ENCODE measurements at places on chromosomes 3 and 15. TPM values are rescaled to one million over a fixed set of nuclear protein-coding genes. Genes with fewer than 3 reads are reported as not detected.

SUCNR1 gene
- total RNA-seq: 10.7 TPM

- no peaks in the 10 kb centered on the region for H3K27me3 ChIP-seq
- no peak overlapping the region for H3K4me3 ChIP-seq
- H3K27ac ChIP-seq: peak overlapping the region; percentile 75
- no peak for DNase-seq
- H3K4me1 ChIP-seq: peaks cover 11% of the 10 kb centered on the region
- peaks cover 13% of the 10 kb centered on the region for H3K36me3 ChIP-seq
Observed at GRCh38 chr15:70833422-70833821, 20.5 kb downstream of the LARP6 start.

DNA sequence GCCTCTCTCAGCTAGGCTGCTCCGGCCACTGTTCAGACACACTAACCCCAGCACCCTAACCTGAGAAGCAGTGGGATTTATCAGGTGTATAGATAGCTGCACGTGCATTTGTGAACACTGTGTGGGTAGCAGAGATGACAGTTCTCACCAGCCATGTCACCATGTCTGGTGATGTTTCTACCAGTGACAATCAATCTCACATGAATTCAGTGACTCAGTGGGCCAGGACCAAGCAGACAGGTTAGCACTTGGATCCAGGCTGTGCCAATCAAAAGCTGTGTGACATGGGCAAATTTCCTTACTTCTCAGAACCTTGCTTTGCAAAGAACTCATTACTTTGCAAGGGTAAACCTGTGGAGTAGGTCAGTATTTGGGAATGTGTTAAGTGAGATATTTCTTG is 65.3 kb upstream of the GATM start:
- H3K4me1 ChIP-seq: no peaks in the 10 kb centered on the region
- H3K27ac ChIP-seq: no peak overlapping the region
- H3K4me3 ChIP-seq: no peak overlapping the region
- DNase-seq: no peak
- H3K36me3 ChIP-seq: no peaks in the 10 kb centered on the region
- H3K27me3 ChIP-seq: no peaks in the 10 kb centered on the region

- H3K36me3 ChIP-seq: no peaks in the 10 kb centered on the region
- H3K4me1 ChIP-seq: no peaks in the 10 kb centered on the region
Observed at GRCh38 chr3:12741209-12741608, 17.9 kb downstream of the TMEM40 start.

- DNase-seq: no peak
- peak overlapping the region; percentile 5 for H3K4me3 ChIP-seq
- H3K27ac ChIP-seq: peak overlapping the region; percentile 89
- no peaks in the 10 kb centered on the region for H3K36me3 ChIP-seq
Observed at GRCh38 chr15:90407871-90408317, 19.9 kb downstream of the IQGAP1 start.

GRCh38 chr3:43362961-43363360 is 76.6 kb downstream of the SNRK start:
- H3K27ac ChIP-seq: no peak overlapping the region
- no peak overlapping the region for H3K4me3 ChIP-seq
- no peaks in the 10 kb centered on the region for H3K27me3 ChIP-seq
- no peak for DNase-seq
- H3K4me1 ChIP-seq: no peaks in the 10 kb centered on the region

- H3K36me3 ChIP-seq: peaks cover 4% of the 10 kb centered on the region
- DNase-seq: no peak
- no peak overlapping the region for H3K4me3 ChIP-seq
Observed at GRCh38 chr3:49924683-49925082, 4.9 kb downstream of the MON1A start.
